ENCODE measurements at places on chromosomes 5 and 9.

GRCh38 chr5:55570026-55570425, 35.3 kb upstream of the PLPP1 start:
- DNase-seq = no peak
- H3K36me3 ChIP-seq = no peaks in the 10 kb centered on the region
- no peak overlapping the region for H3K27ac ChIP-seq

- no peaks in the 10 kb centered on the region for H3K4me1 ChIP-seq
- no peak overlapping the region for H3K27ac ChIP-seq
Measured at GRCh38 chr5:82018462-82018861, 46.6 kb downstream of the ATG10 start.

GRCh38 chr9:35162605-35163315, 951 bp downstream of the UNC13B start:
- no peaks in the 10 kb centered on the region for H3K27me3 ChIP-seq
- H3K36me3 ChIP-seq = no peaks in the 10 kb centered on the region
- peak overlapping the region; percentile 82 for H3K4me3 ChIP-seq
- H3K27ac ChIP-seq = no peak overlapping the region

DNA sequence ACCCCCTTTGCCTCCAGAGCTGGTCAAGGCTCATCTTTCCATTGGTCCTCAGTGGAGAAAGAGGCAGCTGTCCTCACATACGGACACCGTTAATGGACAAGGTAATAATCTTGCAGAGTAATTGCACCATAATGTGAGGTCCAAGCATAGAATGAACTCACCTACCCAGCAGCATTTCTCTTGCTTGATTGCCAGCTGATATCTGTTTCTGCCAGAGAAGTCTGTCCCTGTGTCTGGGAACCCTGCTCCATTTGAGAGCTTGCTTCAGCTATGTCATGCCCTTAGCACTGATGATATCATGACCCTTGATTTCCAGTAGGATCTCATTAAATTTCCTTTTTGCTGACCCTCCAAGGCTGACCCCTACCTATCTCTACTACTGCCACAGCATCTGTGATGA, 154.6 kb downstream of the PIK3R1 start:
- no peak for DNase-seq
- H3K4me1 ChIP-seq = peaks cover 35% of the 10 kb centered on the region
- H3K4me3 ChIP-seq = no peak overlapping the region
- H3K36me3 ChIP-seq = no peaks in the 10 kb centered on the region

GRCh38 chr5:119353686-119354366, 2.0 kb upstream of the TNFAIP8 start:
- H3K27ac ChIP-seq = peak overlapping the region; percentile 90
- no peaks in the 10 kb centered on the region for H3K27me3 ChIP-seq
- peak; percentile 76 for DNase-seq
- H3K4me1 ChIP-seq = peaks cover 69% of the 10 kb centered on the region
- H3K36me3 ChIP-seq = peaks cover 34% of the 10 kb centered on the region
- peak overlapping the region; percentile 62 for H3K4me3 ChIP-seq

DNA sequence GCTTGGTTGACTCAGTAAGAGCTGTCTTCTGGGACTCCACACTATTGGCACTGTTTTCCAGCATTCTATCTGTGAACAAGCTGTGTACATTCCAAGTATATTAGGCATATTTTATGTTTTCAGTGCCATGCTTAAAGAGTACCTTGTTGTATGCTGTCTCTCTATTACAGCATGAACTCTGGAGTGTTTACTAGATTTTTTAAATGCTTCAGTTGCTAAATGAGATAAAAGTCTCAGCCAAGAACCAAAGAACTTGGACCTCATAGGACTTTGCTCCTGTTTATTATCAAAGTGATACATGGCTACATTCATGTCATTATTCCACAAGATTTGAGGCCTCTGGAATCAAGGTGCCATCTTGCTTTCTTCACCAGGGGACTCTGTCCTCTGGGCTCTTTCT, 167.2 kb downstream of the C9orf152 start:
- H3K4me1 ChIP-seq = no peaks in the 10 kb centered on the region
- H3K4me3 ChIP-seq = no peak overlapping the region
- DNase-seq = no peak
- H3K36me3 ChIP-seq = no peaks in the 10 kb centered on the region
- H3K27ac ChIP-seq = no peak overlapping the region

- no peaks in the 10 kb centered on the region for H3K27me3 ChIP-seq
- H3K4me1 ChIP-seq = no peaks in the 10 kb centered on the region
- H3K36me3 ChIP-seq = no peaks in the 10 kb centered on the region
- no peak overlapping the region for H3K27ac ChIP-seq
- no peak overlapping the region for H3K4me3 ChIP-seq
- no peak for DNase-seq
Measured at GRCh38 chr5:126066836-126067235, 356.4 kb upstream of the GRAMD2B start.

DNA sequence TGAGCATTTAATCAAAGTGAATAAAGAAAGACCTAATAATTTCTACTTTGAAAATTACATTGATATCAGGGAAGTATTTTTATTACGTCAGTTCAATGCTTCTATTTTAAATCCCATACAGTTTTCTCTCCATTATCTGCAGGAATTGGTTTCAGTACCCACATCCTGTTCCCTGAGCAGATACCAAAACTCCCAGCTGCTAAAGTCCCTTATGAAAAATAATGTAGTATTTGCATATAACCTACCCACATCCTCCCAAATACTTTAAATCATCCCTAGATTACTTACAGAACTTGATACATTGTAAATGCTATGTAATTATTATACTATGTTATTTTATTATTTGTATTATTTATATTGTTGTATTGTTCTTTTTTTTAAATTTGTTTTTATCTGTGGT, 125.4 kb upstream of the MINAR2 start:
- no peaks in the 10 kb centered on the region for H3K27me3 ChIP-seq
- no peaks in the 10 kb centered on the region for H3K4me1 ChIP-seq
- H3K36me3 ChIP-seq = no peaks in the 10 kb centered on the region
- no peak for DNase-seq
- no peak overlapping the region for H3K4me3 ChIP-seq

- no peaks in the 10 kb centered on the region for H3K4me1 ChIP-seq
- no peak overlapping the region for H3K4me3 ChIP-seq
- no peak for DNase-seq
- H3K27me3 ChIP-seq = peaks cover 5% of the 10 kb centered on the region
- no peak overlapping the region for H3K27ac ChIP-seq
Measured at GRCh38 chr5:58149345-58149744, 310.5 kb downstream of the PLK2 start.

DNA sequence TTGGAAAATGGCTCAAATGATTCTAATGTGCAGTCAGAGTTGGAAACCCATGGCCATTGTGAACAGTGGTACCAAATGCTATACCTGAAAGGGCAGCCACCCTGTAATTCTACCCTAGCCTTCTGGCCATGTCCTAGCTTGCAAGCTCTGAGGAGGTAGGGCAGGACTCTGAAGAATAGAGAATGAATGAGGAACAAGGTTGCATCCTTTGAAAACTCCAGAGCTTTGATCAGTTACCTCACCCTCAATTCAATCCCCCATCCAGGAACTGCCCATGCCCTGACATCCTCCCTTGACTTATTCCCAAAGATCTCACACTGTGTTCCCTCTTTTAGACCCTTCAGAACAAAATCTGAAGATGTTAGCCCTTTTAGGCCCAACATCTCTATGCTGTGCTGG, 17.8 kb upstream of the ERMP1 start:
- peaks cover 51% of the 10 kb centered on the region for H3K4me1 ChIP-seq
- no peak overlapping the region for H3K27ac ChIP-seq
- no peaks in the 10 kb centered on the region for H3K36me3 ChIP-seq
- DNase-seq = no peak
- H3K4me3 ChIP-seq = no peak overlapping the region

DNA sequence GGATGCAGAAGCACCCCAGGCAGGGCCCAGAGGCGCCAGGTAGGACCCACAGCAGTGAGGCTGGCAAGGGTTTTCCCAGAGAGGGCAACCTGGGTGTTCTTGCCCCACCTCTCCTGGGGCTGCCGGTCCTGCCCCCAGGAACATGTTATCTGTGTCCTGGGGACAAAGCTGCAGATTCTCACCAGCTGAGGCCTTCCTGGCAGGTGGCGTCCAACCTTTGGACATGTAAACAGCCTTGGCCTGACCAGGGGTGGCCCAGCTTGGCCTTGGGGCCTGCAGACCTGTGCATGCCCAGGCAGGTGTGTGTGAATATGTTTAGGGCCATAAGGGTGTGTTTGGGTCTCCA, 101.8 kb upstream of the LARP1 start:
- no peak overlapping the region for H3K4me3 ChIP-seq
- H3K36me3 ChIP-seq = no peaks in the 10 kb centered on the region
- H3K27ac ChIP-seq = no peak overlapping the region
- H3K27me3 ChIP-seq = peaks cover 3% of the 10 kb centered on the region
- H3K4me1 ChIP-seq = peaks cover 7% of the 10 kb centered on the region
- no peak for DNase-seq

- H3K4me1 ChIP-seq = no peaks in the 10 kb centered on the region
- H3K27ac ChIP-seq = no peak overlapping the region
- no peaks in the 10 kb centered on the region for H3K36me3 ChIP-seq
- no peak for DNase-seq
Measured at GRCh38 chr5:135218790-135219568, 180.1 kb downstream of the MACROH2A1 start.

GRCh38 chr5:147560718-147561331, 51.0 kb upstream of the DPYSL3 start:
- DNase-seq = no peak
- H3K4me1 ChIP-seq = no peaks in the 10 kb centered on the region
- no peaks in the 10 kb centered on the region for H3K27me3 ChIP-seq
- no peaks in the 10 kb centered on the region for H3K36me3 ChIP-seq

- peak overlapping the region; percentile 98 for H3K27ac ChIP-seq
- H3K27me3 ChIP-seq = no peaks in the 10 kb centered on the region
- H3K4me3 ChIP-seq = peak overlapping the region; percentile 96
- H3K36me3 ChIP-seq = peaks cover 65% of the 10 kb centered on the region
- DNase-seq = peak; percentile 64
- H3K4me1 ChIP-seq = peaks cover 49% of the 10 kb centered on the region
Measured at GRCh38 chr5:115543365-115544042, 1.1 kb downstream of the FEM1C start.

DNA sequence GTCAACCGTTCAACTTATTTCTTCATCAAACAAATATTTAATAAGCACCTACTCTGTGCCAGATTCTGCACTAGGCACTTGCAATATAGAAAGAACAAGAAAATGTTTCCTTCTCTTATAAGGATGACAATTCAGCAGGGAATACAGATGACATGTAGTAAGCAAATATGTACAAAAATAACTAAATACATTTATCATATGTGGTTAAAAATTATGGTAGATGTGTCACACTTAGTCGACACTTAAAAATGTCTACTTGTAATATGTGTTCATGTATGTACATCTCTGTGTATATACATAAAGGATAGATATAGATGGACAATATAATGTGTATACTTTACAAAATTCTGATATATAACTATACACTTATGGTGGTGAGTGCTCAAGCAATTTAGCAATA, 417.0 kb upstream of the MEF2C start:
- H3K27me3 ChIP-seq = no peaks in the 10 kb centered on the region
- no peak overlapping the region for H3K27ac ChIP-seq
- no peak for DNase-seq
- no peaks in the 10 kb centered on the region for H3K36me3 ChIP-seq

DNA sequence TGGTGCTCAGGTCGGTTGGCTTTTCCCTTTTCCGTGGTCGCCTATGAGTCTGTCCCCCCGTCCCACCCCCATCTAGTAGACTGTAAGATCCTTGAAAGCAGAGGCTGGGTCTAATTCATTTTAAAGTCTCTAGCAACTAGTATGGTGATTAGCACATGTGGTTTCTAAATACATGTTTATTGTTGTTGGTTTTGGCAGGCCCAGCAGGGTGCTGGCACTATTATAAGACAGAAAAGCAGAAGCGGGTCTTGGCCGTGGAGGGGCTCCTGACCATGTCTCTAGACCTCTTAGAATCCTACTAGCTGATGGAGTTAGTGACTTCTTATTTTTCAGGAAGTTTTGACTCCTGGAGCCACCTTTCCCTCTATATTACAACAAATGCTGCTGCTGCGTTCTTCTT, 61.5 kb upstream of the TNFSF8 start:
- no peak overlapping the region for H3K4me3 ChIP-seq
- H3K27me3 ChIP-seq = no peaks in the 10 kb centered on the region
- H3K36me3 ChIP-seq = no peaks in the 10 kb centered on the region
- H3K4me1 ChIP-seq = peaks cover 87% of the 10 kb centered on the region
- no peak for DNase-seq

DNA sequence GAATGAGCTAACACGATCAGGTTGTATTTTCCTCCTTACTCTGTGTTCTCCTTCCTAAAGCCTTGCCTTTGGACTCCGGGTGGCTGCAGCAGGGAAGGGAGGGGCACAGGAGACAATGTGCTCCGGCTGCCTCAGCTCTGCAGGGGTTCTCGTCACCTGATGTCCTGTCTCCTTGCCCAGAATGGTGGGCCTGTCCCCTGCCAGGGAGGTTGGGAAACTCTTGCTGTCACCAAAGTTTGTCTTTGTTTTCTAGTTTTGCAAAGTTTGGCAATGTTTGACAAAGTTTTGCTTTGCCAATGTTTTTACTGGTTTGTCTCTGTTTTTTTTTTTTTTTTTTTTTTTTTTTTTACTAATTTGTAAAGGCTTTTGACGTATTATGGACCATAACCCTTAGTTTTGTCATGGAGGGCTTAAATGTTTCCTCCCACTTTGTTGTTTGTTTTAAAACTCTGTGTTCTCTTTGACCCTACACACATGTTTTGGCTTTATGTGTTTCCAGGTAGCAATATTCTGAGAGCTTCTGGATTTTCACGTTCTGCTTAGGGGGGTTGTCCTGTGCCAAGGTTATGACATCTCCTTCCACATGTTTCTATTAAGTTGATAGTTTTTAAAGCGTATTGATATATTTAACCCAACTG, 49.3 kb downstream of the GADD45G start:
- H3K4me3 ChIP-seq = no peak overlapping the region
- no peaks in the 10 kb centered on the region for H3K27me3 ChIP-seq
- no peak for DNase-seq

DNA sequence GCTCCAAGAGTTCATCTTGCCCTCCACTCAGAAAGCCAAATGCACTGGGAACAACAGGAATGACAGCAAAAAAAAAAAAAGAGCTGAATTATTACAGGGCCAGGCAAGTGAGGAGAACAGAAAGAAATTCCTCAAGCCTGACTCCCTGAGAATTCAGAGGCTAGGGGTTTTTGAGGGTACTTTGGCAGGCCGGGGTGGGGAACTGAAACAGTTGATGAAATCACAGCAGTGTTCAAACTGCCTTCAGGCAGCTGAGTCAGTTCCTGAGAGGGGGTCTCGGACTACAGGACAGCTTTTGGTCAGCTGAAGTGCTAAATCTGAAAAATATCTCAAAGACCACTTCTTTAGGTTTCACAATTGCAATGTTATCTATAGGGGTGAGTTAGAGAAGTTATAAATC, 419.4 kb downstream of the SEMA5A start:
- no peak overlapping the region for H3K27ac ChIP-seq
- H3K4me1 ChIP-seq = no peaks in the 10 kb centered on the region
- peaks cover 4% of the 10 kb centered on the region for H3K36me3 ChIP-seq
- no peak for DNase-seq
- no peak overlapping the region for H3K4me3 ChIP-seq

DNA sequence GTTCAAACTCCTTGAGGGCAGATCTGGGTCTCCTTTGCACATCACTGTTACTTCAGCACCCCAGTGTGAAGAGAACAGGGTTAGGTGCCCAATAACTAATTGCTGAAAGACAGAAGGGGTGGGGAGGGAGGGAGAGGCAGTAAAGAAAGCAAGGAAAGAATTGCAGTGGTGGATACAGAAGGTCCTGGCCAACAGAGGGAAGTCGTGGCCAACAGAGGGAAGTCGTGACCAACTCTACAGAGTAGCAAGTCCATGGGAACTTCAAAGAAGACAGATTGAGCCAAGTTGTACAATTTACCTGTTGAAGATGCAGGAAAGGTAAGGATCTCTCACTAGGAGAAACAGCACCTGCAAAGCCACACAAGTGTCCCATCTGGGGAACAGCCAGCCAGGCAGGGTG, 27.0 kb downstream of the CCNJL start:
- no peaks in the 10 kb centered on the region for H3K4me1 ChIP-seq
- H3K27me3 ChIP-seq = peaks cover 13% of the 10 kb centered on the region
- no peak overlapping the region for H3K27ac ChIP-seq
- no peaks in the 10 kb centered on the region for H3K36me3 ChIP-seq

All from activated CD4-positive, alpha-beta memory T cell treated with anti-CD3 and anti-CD28 coated beads for 36 hours (primary cell).